ENCODE measurements at places on chromosomes 3 and 15. TPM values are rescaled to one million over a fixed set of nuclear protein-coding genes. Genes with fewer than 3 reads are reported as not detected.

Gene SLC25A36
- total RNA-seq = 59.6 TPM

Gene DGKG
- 46.3 TPM for total RNA-seq

Gene ST8SIA2
- not detected for total RNA-seq

Gene ALCAM
- total RNA-seq = 16.8 TPM

Gene MUC13
- total RNA-seq = not detected

Data from gastroesophageal sphincter (tissue), 4 donors.